ENCODE measurements at places on chromosomes 13 and 19. TPM values are rescaled to one million over a fixed set of nuclear protein-coding genes. Genes with fewer than 3 reads are reported as not detected.

- DNase-seq = no peak
Measured at GRCh38 chr13:91072486-91072885, 275.0 kb upstream of the MIR17HG start.

GRCh38 chr19:2615782-2616181 is 86.7 kb downstream of the GNG7 start:
- DNase-seq = no peak

DNA sequence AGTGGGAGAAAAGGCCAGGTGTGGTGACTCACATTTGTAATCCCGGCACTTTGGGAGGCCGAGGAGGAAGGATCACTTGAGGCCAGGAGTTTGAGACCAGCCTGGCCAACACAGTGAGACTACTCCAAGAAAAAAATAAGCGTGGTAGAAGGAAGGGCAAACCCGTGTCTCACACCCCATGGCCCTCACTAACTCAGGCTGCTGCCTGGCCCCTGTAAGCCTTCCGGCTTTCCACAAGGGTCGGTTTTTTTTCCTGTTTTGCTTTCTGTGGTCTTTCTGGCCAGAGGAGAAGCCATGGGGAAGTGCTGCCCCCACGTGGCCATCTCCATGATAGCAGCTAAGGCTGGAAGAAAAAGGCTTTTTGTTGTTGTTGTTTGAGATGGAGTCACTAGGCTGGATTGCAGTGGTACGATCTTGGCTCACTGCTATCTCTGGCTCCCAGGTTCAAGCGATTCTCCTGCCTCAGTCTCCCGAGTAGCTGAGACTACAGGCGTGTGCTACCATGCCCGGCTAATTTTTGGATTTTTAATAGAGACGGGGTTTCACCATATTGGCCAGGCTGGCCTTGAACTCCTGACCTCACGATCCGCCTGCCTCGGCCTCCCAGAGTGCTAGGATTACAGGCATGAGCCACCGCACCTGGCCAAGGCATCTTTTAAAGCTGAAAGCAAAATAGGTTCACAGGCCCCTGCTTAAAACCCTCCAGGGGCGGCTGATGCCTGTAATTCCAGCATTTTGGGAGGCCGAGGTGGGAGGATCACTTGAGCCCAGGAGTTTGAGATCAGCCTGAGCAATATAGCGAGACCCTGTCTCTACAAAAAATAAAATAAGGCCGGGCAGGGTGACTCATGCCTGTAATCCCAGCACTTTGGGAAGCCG is 7.5 kb upstream of the ARHGEF18 start:
- peak; percentile 91 for DNase-seq

DNA sequence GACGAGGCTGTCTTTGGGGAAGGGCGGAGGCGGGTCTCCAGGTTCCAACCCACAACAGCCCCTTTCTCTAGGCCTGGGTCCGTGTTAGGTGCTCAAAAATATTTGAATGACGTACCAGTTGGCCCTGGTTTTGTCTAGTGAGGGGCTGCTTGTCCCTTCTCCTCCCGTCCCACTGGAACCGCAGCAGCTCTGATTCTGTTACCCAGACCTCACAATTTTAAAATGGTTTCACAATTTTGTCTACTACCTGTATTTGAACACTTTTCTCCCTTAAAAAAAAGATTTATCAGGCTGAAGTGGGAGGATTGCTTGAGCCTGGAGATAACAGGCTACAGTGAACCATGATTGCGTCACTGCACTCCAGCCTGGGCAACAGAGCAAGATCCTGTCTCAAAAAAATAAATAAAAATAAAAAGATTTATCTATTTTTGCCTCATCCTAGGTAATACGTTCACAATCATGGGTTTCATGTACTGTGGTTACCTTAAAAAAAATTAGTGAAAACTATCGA is 1.3 kb upstream of the IRF2BP1 start:
- no peak for DNase-seq

GRCh38 chr19:10517361-10517759 is at the start of gene S1PR5:
TSS of gene S1PR5 (minus strand) at chr19:10517447. CDS start at chr19:10515011, 2,436 bp downstream.
- DNase-seq = no peak

GRCh38 chr19:46659151-46660007 is 1.6 kb downstream of the DACT3 start:
- DNase-seq = no peak

DNA sequence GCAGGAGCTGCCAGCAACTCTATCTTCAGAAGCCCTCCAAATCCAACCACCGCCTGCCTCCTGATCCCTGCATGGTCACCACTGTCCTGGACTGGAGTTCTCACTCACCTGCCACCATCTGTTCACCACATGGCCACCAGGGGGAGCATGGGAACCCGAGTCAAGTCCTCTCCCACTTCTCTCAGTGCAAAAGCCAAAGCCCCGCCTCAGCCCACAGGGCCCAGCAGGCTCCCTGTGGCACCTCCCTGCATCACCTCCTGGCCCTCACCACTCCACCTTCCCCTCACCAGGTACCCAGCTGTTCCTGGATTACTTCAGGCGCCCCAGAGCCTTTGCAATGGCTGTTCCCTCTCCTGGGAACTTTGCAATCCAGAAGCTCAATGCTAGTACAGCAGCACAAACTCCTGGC is 5.3 kb downstream of the DHPS start:
- DNase-seq = peak; percentile 83

GRCh38 chr13:29318741-29319140 is 276.7 kb downstream of the SLC7A1 start:
- DNase-seq = no peak

DNA sequence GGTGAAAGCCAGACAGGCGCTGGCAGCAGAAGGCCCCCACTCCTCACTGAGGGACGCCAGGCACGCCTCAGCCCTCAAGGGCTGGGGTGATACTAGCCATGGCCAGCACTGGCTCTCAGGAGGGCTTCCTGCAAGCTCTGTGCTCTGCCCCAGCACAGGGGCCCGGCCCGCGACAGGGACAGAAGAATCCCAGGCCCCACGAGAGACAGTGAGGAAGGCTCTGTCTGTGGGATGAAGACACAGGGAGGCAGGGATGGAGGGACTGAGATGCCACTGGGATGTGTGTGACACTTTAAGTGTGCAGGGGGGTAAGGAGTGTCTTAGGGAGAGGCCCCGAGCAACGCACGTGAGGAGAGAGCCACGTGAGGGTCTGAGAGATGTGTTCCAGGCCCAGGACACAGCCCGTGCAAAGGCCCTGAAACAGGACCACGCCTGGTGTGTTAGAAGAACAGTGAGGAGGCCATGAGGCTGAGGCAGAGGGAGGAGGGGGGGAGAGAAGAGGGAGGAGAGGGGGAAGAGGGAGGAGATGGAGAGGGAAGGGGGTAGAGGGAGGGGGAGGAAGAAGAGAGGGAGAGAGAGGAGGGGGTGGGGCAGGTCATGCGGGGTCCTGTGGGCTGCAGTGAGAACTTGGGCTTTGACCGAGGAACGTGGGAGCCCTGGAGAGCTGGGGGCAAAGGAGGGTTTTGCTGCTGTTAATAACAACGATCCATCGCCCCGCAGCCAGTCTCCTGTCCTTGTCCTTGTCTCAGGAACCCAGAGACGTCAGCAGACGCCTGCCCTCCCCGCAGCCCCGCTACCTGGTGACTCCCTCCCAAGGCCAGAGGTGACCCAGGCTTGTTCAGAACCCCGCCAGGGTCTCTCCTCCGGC is 7.2 kb downstream of the RPL36 start:
- DNase-seq = no peak

- no peak for DNase-seq
Measured at GRCh38 chr19:13877303-13877702, 369 bp downstream of the NANOS3 start.

DNA sequence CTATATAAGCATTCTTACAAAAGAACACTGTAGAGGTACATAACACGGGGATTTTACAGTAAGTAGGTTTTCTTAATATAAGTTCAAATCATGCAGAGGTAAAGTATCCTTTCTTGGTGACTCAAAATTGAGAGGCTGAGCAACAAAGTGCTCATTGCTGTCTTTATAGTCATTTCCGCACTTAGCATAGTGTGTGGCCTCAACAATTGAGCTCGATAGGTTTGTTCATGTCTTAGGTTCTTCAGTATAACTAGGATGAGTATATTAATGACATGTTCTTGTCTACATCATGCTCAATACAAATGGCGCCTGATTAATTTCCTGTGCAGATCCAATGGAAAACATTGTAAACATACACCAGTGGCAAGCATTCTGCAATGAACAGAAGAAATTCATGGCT is 1.4 kb downstream of the WDFY2 start:
- DNase-seq = no peak

- DNase-seq = peak; percentile 88
Measured at GRCh38 chr19:34404109-34404909, at the start of gene PDCD2L. TSS of gene PDCD2L (plus strand) at chr19:34404399. CDS start at chr19:34404431, 32 bp downstream.

DNA sequence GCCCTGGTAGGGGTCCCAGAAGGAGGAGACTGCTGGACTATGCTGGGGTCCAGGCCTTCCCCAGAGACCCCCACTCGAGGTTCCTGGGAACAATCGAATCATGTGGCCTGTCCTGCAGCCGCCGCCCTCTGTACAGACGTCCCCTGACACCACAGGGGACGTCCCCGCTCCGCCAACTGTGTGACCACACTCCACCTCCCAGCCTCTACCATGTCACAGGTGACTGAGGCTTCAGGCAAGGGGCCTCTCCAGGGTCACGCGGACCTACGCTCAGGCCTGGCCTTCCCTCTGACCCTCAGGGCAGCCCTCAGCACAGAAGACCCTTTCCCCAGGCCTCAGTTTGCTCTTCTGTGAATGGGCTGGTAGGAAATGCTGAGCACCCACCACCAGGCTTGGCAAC is 13.1 kb upstream of the TMEM161A start:
- DNase-seq = no peak

Gene CERS1
- 1.6 TPM for total RNA-seq

Gene GPR12
- not detected for total RNA-seq

Gene SHC2
- 9.6 TPM for total RNA-seq

Gene PAF1
- 54.3 TPM for total RNA-seq

Gene PEG3
- 4.8 TPM for total RNA-seq

Gene PRTN3
- not detected for total RNA-seq

Gene GNA15
- 0.74 TPM for total RNA-seq

Gene BICRA
- total RNA-seq = 12.6 TPM

Data from right atrium auricular region (tissue), 2 donors.